ENCODE measurements at places on chromosomes 5 and 9.

DNA sequence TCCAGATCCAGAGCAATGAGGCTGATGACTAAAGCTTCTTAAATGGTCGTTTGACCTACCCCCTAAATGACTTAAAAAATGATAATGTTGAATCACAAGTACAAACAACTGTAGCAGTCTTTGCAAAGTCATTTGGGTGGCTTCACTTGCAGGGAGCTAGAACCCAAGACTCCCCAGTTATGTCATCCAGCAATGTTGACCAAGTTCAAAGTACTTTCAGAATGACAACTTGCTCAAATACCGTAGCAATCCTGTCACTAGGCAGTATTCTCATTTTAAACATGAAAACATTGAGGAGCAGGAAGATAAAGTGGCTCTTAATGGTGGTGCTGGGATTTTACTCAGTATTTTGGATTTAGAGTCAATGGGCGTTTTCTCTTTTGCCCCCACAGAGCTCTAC is 1217.0 kb upstream of the DMAC1 start:
- no peak for ATAC-seq

- no peak for ATAC-seq
Measured at GRCh38 chr5:54115735-54116403, 194.5 kb downstream of the ARL15 start.

- no peak for ATAC-seq
Measured at GRCh38 chr5:173161148-173161547, 16.8 kb downstream of the BNIP1 start.

DNA sequence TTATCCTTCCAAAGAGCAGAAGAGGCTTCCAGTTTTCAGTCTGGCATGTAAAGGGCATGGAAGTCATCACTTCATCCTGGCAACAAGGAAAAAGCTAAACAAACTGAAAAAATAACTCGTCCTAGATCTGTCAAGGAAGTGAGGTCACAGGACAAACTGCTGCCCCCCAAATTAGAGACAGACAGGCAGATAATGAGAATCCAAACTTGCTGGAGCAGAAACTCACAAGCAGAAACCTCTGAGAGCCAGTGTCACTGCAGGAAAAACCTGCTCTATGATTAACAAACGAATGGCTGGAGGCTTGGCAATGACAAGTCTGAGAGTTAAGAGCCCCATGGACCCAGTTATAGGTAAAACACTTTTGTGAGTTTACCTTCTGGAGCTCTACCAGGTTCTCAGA is 18.9 kb upstream of the MLANA start:
- no peak for ATAC-seq

All from motor neuron (in vitro differentiated cells).